ENCODE measurements at places on chromosomes 1 and 21.

GRCh38 chr21:25700741-25701140 lies 34.0 kb downstream of the ATP5PF start:
- no peak for DNase-seq

- DNase-seq, result peak; percentile 32
Observed at GRCh38 chr1:217134857-217135568, 411.8 kb upstream of the ESRRG start.

- no peak for DNase-seq
Observed at GRCh38 chr1:9289090-9289534, 3.6 kb upstream of the SPSB1 start.

DNA sequence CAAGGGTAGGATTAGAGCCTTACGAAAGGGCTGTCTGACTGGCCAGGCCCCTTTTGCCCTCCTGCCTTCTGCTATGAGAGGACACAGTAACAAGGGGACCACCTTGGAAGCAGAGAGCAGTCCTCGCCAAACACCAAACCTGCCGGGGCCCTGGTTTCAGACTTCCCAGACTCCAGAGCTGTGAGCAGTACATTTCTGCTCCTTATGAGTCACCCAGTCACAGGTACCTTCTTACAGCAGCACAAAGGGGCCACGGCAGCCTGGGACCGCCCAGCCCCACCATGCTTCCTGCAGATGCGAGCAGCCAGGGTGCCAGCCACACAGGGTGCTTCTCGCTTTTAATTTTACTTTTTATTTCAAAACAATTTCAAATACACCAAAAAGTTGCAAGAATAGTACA lies 17.2 kb upstream of the POFUT2 start:
- no peak for DNase-seq

DNA sequence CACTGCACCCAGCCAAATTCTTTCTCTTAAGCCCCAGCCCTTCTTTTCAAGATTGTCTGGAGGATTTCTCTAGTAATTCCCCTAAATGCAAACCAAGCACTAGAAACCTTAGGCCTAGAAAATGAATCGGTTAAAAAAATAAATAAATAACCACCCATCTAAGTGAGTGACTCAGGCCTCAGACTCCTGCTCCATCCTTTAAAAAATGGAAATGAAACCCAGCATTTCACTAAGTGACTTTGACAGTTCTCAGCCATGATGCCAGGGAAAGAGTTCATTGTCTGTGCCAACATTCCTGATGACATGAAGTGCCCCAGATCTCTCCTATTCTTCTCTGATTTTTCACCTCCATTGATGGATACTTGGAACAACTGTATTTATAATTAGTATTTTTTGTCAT lies 415.2 kb upstream of the DAB1 start:
- no peak for DNase-seq

Measured in NCI-H524 treated with DMSO at 0.1 percent for 48 hours (cell line).